HFFc6 (cell line): ENCODE measurements at places on chromosomes 1 and 21. TPM values are rescaled to one million over a fixed set of nuclear protein-coding genes. Genes with fewer than 3 reads are reported as not detected.

DNA sequence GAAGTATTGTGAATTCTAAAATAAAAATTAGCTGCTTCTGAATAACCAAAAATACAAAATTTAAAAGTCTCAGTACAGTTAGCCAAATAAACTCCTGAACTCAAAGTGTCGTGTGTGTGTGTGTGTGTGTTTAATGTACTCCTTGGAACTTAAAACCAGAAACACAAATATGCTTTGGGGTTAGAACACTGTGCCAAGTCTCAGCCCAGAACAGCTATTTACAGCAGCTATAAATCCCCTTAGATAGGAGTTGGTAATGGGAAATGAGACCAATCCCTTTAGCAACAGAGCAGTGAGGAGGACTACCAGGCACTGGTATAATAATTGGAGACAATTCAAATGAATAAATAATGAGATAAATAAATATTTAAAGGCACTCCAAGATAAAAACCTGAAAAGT lies 83.1 kb downstream of the PATJ start:
- no peaks in the 10 kb centered on the region for H3K27me3 ChIP-seq
- DNase-seq = no peak
- H3K4me3 ChIP-seq = no peak overlapping the region
- H3K36me3 ChIP-seq = peaks cover 4% of the 10 kb centered on the region; the same call in 1 of the 2 replicates
- H3K4me1 ChIP-seq = no peaks in the 10 kb centered on the region
- no peak overlapping the region for H3K27ac ChIP-seq

DNA sequence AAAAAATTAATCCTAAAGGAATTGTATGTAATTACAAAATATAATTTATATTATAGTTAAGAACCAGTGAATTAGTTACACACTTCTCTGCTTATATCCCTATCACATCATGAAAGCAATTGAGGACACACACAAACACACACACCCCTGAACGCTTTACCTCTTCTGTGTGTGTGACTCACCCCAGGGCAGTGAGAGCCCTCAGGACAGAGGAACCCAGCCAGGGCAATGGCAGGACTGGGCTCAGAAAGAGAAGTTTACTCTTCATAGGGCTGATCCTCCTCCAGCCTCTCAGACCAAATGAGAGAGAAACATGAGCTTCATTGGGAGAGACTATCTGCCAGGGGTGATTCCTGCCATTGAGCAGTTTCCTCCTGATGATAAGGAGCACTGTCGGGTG lies 38.1 kb downstream of the SLC44A3 start:
- no peak overlapping the region for H3K4me3 ChIP-seq
- H3K4me1 ChIP-seq = peaks cover 28% of the 10 kb centered on the region
- peak; percentile 48 for DNase-seq
- H3K27me3 ChIP-seq = no peaks in the 10 kb centered on the region; the same call in 1 of the 2 replicates

GRCh38 chr1:172135076-172135672 lies 285.3 kb upstream of the C1orf105 start:
- no peak overlapping the region for H3K4me3 ChIP-seq
- peaks cover 70% of the 10 kb centered on the region for H3K4me1 ChIP-seq
- H3K27ac ChIP-seq = no peak overlapping the region
- H3K36me3 ChIP-seq = peaks cover 8% of the 10 kb centered on the region
- H3K27me3 ChIP-seq = no peaks in the 10 kb centered on the region; the same call in 1 of the 2 replicates

DNA sequence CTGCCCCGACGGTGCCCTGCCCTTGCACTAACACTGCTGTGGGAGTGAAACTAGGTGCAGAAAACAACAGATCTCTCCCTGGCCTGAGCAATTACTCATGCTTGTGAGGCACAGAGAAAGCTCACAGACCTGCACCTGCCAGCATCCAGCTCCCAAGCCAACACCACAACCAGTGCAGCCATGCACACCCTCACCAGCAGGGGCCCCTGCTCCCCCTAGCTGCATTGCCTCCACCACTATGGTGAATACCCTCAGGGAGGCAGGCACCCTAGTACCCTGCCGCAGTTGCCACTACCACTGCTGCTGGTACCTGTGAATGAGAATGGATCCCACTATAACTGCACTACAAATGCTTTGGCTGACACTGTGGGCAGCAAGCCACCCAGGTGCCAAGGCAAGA lies 7.1 kb upstream of the DIRAS3 start:
- no peaks in the 10 kb centered on the region for H3K4me1 ChIP-seq
- H3K4me3 ChIP-seq = no peak overlapping the region
- peaks cover 3% of the 10 kb centered on the region for H3K27me3 ChIP-seq

DNA sequence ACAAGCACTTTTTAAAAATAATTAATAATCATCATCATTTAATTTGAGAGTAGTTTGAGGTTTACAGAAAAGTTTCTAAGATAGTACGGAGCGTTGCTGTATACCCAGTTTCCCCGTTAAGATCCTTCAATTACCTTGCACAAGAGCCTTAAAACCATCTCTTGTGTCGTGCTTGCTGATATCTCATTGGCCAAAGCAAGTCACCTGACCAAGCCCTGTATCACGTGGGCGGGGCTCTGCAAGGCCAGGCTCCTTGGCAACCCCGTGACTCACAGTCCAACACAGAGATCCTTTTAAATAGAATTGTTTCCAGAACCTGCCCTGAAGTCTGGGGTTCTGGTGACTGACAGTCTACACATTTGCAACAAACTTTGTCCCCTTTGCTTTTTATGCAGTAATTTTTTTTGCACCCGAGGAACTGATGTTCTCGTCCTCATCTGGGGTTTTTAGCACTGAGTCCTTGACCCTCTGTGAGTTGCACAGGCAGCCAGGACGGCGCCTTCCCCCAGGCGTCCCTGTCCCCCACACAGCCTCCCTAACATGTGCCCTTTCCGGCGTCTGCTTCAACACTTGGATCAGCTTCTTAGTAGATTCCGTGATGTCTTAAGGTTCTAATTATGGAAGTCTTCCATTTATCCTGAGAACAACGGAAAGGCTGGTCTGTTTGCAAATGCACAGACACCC lies 183.3 kb upstream of the TMEM51 start:
- peaks cover 4% of the 10 kb centered on the region for H3K27me3 ChIP-seq
- H3K27ac ChIP-seq = peak overlapping the region; percentile 82
- peak; percentile 92 for DNase-seq
- peaks cover 19% of the 10 kb centered on the region for H3K36me3 ChIP-seq

DNA sequence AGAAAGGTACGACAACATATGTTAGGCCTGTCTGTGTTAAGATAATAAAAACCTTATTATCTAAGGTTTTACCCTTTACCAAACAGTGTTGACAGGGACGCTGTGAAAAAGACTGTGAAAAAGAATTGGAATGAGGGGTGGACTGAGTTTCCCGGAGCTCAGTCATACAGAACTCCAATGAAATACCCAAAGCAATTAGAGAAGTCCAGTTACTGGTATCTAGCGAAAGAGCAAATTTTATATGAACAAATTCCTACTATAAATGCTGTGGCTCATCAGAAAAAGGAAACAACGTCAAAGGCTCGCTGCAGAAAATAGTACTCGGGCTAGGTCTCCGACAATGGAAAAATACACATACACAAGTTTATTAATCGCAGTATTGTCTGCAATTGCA lies 708 bp upstream of the RBBP5 start:
- H3K36me3 ChIP-seq = peaks cover 22% of the 10 kb centered on the region
- H3K4me3 ChIP-seq = peak overlapping the region; percentile 99
- DNase-seq = no peak
- H3K27ac ChIP-seq = peak overlapping the region; percentile 98
- H3K27me3 ChIP-seq = no peaks in the 10 kb centered on the region; the same call in 1 of the 2 replicates

DNA sequence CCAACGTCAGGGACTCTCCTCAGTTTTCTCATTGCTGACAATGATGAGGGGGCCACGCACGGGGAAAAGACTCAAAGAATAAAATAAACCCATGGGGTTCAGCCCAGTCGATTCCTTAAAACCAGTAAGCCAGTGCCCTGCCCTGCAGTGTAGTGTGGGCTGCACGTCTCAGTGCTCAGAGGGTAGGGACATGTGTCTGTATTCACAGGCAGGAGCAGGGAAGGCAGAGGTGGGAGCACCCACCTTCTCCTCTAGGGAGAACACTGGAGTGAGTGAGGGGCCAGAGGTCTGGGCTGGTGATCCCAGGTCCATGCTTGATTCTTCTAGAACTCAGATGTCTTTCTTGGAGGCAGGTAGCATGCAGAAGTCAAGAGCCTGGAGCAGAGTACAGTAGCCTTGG lies 303.6 kb downstream of the MATN1 start:
- no peak overlapping the region for H3K27ac ChIP-seq
- H3K27me3 ChIP-seq = peaks cover 31% of the 10 kb centered on the region
- no peaks in the 10 kb centered on the region for H3K36me3 ChIP-seq

GRCh38 chr1:170618421-170618820 lies 45.5 kb upstream of the PRRX1 start:
- no peaks in the 10 kb centered on the region for H3K27me3 ChIP-seq
- H3K4me1 ChIP-seq = peaks cover 55% of the 10 kb centered on the region
- H3K27ac ChIP-seq = peak overlapping the region; percentile 54; the same call in 1 of the 2 replicates
- H3K36me3 ChIP-seq = peaks cover 24% of the 10 kb centered on the region
- H3K4me3 ChIP-seq = peak overlapping the region; percentile 50; the same call in 1 of the 2 replicates
- DNase-seq = no peak

DNA sequence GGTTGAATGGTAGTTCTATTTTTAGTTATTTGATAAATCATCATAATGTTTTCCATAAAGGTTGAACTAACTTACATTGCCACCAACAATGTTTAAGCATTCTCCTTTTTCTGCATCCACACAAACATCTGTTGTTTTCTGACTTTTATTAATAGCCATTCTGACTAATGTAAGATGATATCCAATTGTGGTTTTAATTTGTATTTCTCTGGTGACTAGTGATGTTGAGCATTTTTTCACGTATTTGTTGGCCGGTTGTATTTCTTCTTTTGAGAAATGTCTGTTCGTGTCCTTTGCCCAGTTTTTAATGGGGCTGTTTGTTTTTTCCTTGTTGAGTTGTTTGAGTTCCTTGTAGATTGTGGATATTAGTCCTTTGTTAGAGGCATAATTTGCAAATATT lies 24.6 kb upstream of the SLC35F3 start:
- H3K4me1 ChIP-seq = no peaks in the 10 kb centered on the region
- H3K36me3 ChIP-seq = peaks cover 4% of the 10 kb centered on the region; the same call in 1 of the 2 replicates

DNA sequence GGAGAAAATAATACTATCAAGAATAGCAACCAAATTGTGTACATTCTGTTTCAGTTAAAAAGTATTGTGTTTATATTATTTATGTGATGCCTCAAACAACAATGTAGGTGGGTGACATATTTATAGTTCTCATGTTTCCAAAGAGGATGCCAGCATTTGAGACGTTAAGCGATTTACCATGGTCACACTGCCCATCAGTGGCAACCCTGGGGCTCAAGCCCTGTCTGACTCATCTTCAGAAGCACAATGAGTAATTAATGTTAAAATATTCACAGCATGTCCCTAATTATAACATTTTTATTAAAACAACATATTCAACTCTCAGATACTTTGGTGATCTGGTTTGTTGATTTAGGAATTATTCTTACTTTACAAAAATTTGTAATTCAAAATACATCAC lies 409.4 kb downstream of the BRINP3 start:
- no peak overlapping the region for H3K27ac ChIP-seq
- no peak for DNase-seq
- no peaks in the 10 kb centered on the region for H3K27me3 ChIP-seq
- no peak overlapping the region for H3K4me3 ChIP-seq

GRCh38 chr21:46604975-46605766 lies at the start of gene S100B:
S100B (minus strand) TSS chr21:46605082; CDS start chr21:46602415, 2,667 bp downstream.
- H3K4me1 ChIP-seq = 0 out of 2 replicates have a peak, but pooled peaks cover 7% of the 10 kb centered on the region
- H3K36me3 ChIP-seq = no peaks in the 10 kb centered on the region
- no peak for DNase-seq
- no peak within 1 kb of the TSS for H3K27ac ChIP-seq
- H3K27me3 ChIP-seq = peaks cover 30% of the 10 kb centered on the region

- H3K27me3 ChIP-seq = peaks cover 13% of the 10 kb centered on the region
- H3K36me3 ChIP-seq = peaks cover 46% of the 10 kb centered on the region
- peaks cover 73% of the 10 kb centered on the region for H3K4me1 ChIP-seq
- H3K27ac ChIP-seq = peak overlapping the region; percentile 99
- no peak for DNase-seq
Observed at GRCh38 chr1:181089017-181089675, 646 bp downstream of the IER5 start.

DNA sequence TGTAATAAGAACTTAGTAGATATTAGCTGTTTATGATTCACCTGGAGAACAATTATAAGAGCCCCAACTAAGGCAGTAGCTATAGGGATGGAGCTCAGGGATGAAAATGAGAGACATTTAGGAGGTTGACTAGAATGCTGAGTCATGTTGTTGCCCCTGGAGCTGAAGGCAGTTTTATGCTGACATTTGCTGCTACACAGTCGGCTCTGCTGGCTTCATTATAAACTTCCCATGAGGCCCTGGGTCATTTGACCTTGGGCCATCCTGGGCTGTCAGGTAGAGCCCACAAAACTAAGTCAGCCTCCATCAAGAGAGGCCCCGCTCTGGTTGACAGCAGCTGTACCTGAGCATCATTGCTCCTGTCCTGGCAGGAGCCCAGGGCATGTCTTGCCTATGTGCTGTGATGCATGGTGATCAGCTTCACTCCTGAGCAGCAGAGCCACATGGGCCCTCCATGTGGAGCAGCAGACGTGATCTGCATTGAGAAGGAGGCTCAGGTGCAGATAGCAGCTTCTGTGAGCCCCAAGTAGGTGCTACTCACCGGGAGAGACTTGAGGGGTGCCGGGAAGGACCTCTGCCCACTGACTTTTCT lies 112.4 kb downstream of the TBX19 start:
- H3K27me3 ChIP-seq = peaks cover 19% of the 10 kb centered on the region
- peaks cover 26% of the 10 kb centered on the region for H3K4me1 ChIP-seq
- no peak overlapping the region for H3K4me3 ChIP-seq
- H3K27ac ChIP-seq = no peak overlapping the region

DNA sequence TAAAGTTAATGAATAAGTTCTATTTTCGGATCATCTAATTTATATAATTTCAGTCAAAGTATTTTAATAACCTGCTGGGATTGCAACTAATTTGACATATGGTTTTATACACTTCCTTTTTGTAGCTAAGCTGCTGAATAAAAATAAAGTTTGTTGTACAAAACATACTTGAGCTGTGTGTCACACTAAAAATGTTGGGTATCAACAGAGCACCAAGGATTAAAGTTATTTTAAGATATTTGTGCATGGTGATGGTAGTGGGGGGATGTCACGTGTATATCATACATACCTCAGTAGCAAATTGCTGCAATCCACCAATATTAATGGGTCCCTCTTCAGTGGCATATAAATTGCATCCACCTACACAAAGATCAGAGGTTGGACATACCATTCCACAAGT lies 199.6 kb downstream of the DPYD start:
- no peak for DNase-seq
- no peak overlapping the region for H3K4me3 ChIP-seq
- H3K27ac ChIP-seq = peak overlapping the region; percentile 19; the same call in 1 of the 2 replicates
- no peaks in the 10 kb centered on the region for H3K27me3 ChIP-seq

GRCh38 chr1:203756036-203756435 lies 8.9 kb upstream of the LAX1 start:
- no peak overlapping the region for H3K27ac ChIP-seq
- H3K4me1 ChIP-seq = peaks cover 19% of the 10 kb centered on the region
- no peak overlapping the region for H3K4me3 ChIP-seq
- H3K27me3 ChIP-seq = no peaks in the 10 kb centered on the region; the same call in 1 of the 2 replicates
- H3K36me3 ChIP-seq = no peaks in the 10 kb centered on the region

Gene ZNF695
- 0.78 to 3.9 TPM (median 2.1 TPM) in 3 replicates for total RNA-seq

Gene MPL
- total RNA-seq = not detected in 3 replicates

Gene CNIH3
- 16.1 and 32.3 TPM in 2 replicates for total RNA-seq

Gene TAF12
- 31.0 to 38.7 TPM (median 34.3 TPM) in 3 replicates for total RNA-seq

Gene PBX1
- total RNA-seq = 31.3 to 39.6 TPM (median 39.0 TPM) in 3 replicates

Gene GJA5
- 19.2 to 27.1 TPM (median 19.8 TPM) in 3 replicates for total RNA-seq
